Stimulated activated CD8-positive, alpha-beta memory T cell treated with anti-CD3 and anti-CD28 coated beads, Interleukin-4, amount 100 ng/mL, for 4 hours (primary cell): ENCODE measurements at places on chromosomes 3 and 15.

DNA sequence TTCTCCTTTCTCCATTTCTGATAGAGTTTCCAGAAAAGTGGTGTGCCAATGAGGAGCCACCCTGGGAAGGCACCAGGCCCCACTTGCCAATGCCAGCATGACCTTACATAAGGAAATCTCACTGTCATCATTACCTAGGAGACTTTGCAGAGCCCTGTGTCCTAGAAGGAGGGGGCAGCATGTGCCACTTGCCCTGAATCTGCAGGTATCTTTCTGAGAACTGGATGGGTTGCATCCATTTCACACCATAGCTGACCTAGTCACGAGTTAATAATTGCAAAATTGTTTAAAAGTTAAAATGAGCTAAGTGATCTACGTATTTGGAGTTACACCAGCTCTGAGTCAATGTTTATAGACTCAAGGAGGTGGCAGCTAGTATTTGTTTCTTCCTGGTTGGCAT lies 14.3 kb downstream of the CA12 start:
- DNase-seq: no peak

GRCh38 chr3:4570840-4571621 lies 77.9 kb downstream of the ITPR1 start:
- no peak for DNase-seq

- DNase-seq: no peak
Measured at GRCh38 chr3:41173926-41174885, 25.1 kb upstream of the CTNNB1 start.

GRCh38 chr3:42670051-42670576 lies 15.2 kb upstream of the KLHL40 start:
- DNase-seq: no peak

DNA sequence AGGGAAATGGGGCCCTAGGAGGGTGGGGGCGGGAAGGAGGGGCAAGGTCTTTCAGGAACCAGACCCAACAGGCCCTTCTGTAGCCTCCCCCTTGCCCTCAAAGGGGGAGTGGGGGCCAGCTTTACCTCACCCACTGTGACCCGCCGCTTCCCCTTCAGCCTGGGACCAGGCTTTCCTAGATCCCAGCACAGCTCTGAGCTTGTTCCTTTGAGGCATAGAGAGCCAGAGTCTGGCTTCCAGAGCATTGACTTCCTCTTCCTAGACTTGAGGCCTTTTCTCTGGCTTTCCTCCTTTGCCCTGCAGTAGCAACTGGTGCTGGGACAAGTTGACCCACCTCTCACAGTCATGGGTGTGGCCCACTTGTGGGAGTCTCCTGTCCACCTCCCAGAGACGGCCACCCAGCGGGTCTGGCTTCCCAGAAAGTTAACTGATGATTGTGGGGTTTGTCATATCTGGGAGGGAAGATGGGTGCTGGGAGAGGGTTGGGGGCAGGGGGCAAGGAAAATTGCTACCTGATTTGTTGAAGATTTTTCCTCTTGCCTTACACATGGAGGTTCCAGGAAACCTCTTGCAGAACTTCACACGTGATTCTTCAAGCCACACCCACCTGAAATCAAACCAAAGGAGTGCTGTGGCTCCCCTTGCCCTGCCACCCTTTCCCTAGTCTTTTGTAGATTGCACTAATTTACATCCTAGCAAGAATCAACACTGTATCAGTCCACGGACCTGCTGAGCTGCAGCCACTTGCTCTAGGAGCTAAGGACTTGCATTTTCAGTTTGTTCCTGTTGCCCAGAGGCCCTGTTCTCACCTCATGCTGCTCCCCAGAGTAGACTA lies 4.1 kb upstream of the CHST14 start:
- no peak for DNase-seq

DNA sequence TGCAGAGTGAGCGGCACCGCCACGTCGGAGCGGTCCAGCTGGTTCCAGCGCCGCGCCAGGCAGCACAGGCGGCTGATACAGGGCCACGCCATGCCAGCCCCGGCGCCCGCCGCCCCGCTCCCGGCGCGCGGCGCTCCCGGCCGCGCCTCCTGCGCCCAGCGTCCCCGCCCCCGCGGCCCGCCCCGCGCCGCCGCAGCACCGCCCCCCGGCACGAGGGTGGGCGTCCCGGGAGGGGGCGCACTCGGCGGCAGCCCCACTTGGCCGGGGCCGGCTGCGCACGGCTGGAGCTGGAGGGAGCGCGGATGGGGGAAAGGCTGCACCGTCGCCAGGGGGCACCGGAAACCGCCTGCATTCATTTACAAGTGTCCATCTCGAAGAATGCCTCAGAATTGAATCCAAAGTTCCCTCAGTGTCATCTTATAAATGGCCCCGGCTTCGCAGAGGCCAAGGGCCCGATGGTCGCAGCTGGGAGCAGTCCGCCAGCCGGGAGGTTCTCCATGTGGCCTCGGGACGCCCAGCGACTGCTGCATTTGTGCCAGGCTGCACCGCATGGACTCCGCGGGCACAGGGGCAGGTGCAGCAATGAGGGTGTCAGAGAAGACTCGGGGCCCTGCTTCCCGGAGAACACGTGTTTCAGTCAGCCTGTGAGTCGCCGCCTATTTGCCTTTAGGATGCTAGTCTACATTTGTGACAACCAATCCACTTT lies at the start of gene MAP6D1:
Gene MAP6D1 (minus strand): TSS at position 122 of the 706 bp plus-strand sequence. CDS start 30 bp downstream, at position 92.
- peak; percentile 17 for DNase-seq

DNA sequence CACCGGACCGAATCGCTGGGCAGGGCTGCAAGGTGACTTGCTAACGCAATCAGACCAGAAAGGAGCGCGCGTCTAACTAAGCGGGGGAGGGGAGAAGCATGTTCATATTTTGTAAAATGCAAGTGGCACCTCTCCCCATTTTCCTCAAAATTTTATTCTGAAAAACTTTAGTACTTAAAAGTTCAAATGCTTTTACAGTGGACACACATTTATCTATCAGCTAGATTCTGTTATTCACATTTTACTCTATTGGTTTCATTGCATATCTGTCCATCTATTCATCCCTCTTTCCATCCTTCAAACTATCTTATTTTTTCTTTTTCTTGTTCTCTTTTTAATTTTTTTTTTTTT lies 46.1 kb upstream of the KLHL25 start:
- DNase-seq: no peak

DNA sequence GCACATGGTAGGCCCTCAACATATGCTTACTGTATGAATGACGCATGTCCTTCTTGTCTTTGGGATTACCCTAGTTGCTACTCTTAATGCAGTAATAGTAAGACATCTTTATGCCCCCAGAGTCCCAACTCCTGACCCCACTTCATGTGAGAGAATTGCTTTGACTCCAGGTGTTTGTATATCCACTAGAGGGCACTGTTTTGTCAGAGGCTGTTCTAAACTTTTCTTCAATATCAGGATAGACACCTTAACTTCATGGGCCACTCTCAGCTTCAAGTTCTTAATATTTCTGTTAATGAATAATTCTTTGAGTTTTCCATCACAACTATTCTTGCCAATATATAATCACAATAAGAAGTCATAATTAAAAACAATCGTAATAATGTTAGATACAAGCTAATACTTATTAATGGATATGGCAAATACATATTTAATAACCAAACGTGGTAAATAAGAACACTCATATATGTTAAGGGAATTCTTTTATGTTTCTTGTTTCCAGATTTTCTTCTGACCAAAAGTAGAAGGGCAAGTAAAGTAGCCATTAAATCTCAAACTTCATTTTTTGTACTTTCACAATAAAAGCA lies 337.2 kb upstream of the DNAJC19 start:
- no peak for DNase-seq

- DNase-seq: no peak
Measured at GRCh38 chr3:53880396-53881345, 1.3 kb downstream of the ACTR8 start.

DNA sequence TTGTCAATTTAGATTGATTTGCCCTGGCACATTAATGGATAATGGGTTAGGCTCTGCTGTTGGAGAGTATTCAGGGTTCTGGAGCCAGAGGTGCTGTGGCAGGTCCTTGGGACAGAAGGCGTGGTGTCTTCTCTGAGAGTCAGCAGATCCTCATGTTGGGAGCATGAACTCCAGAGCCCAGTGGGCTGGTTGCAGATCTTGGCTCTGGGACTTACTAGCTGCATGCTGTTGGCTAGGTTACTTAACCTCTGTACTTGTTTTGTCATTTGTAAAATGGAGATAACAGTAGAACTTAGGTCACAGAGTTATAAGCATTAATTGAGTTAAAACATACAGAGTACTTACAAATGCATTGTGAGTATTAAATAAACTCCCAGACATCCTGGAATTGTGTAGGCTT lies 77.6 kb downstream of the CCK start:
- DNase-seq: no peak

DNA sequence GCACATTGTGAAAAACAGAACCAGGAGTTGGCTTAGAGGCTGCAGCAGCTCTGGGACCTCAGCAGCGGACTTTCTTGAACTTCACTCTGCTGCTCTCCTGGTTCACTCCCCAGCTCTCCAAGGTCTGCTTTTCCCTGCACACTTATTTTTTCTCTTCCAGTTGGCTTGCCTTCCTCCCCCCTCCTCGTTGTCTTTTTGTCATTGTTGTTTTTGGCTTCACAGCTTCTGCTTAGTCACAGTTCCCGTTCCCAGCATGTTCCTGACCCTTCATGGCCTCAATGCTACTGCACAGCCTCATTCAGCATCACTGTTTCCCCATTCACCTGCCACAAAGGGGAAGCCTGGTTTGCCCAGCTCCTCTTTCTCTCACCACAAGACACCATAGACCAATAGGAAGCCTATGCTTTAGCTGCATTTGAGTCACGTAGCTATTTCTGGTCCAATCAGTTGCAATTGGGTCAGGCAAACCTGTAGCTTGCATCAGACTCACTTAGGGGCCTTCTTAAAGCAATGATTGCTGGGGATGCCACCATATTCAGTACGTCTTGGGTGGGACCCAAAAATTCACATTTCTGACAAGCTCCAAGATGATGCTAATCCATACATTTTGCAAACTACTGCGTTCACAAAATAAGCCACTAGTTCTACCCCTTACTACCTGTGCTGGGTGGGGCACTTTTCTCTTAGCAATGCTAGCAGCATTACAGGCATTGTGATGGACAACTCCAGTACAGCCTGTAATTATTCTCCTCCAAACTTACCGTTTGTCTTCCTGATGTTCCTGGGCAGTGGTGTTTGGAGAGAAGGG lies 7.8 kb upstream of the SUMF1 start:
- DNase-seq: no peak

- DNase-seq: no peak
Measured at GRCh38 chr3:136377508-136377907, 127.4 kb downstream of the PCCB start.

- DNase-seq: no peak
Measured at GRCh38 chr3:86937306-86937791, 53.6 kb downstream of the VGLL3 start.

- no peak for DNase-seq
Measured at GRCh38 chr3:149299938-149300801, 33.3 kb downstream of the TM4SF18 start.

GRCh38 chr3:171132873-171133272 lies 106.4 kb upstream of the SLC2A2 start:
- DNase-seq: no peak

DNA sequence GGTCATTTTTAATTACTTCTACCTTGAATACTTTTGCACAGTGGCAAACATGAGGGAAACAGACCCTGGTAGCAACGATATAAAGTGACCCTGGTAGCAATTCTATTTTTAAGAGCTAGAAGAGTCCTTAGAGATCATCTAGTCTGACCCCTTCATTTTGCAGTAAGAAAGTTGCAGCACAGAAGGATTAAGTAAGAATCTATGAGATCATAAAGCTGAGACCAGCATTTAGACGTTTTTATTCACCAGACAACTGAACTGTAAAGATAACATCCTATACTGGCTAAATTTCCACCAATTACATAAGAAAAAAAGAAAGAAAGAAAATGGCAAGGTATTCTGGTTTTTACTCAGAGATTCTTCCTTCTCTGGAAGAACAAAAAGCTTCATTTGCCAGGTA lies 49.9 kb downstream of the LRRFIP2 start:
- DNase-seq: no peak

DNA sequence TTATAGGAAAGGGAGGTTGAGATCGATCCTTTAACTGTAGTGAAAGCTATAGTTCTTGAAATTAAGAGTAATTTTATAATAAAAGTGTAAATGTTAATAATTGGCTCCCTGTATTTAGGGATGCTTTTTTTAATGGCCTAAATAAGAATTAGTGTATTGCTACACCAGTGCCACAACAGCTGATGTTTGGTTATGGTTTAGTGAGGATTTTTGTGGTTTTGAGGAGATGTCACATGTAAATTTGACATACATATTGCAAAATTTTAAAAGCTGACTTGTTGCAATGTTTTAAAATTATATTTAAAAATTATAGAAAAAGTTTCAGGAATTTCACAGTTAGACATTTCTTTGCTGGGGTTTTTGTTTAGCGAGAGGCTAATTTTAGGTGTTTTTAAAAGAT lies 3.9 kb downstream of the TSC22D2 start:
- no peak for DNase-seq

DNA sequence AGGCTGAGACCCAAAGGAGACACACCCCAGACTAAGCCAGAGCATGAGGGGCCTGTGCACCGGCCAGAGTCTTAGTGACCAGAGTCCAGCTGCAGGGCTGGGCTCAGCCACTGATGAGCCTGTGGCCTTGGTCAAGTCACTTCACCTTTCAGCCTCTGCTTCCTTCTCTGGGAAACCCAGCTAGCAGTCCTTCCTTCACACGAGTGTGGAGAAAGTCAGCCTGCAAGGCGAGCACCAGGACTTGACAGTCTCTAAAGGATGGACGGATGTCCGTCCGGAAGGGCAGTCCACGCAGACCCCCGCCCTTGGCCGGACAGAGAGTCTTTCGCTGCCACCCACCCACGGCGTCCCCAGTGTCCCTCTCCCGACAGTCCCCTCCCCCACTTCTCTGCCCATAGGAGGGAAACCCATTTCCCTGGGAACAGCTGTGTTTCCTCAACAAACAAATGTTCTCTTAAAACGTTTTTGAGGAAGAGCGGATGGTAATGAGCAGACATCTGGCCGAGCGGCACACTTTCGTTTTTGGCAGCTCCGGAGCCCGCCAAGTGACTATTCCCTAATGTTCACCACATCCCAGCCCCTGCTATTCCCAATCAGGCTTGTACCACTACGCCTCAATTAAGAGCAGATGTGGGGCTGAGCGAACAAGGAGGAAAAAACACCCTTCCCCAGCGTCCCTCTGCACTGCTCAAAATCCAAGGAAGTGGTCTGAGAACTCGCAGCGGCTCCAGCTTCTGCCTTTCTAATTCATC lies 129.1 kb upstream of the SMAD3 start:
- no peak for DNase-seq

DNA sequence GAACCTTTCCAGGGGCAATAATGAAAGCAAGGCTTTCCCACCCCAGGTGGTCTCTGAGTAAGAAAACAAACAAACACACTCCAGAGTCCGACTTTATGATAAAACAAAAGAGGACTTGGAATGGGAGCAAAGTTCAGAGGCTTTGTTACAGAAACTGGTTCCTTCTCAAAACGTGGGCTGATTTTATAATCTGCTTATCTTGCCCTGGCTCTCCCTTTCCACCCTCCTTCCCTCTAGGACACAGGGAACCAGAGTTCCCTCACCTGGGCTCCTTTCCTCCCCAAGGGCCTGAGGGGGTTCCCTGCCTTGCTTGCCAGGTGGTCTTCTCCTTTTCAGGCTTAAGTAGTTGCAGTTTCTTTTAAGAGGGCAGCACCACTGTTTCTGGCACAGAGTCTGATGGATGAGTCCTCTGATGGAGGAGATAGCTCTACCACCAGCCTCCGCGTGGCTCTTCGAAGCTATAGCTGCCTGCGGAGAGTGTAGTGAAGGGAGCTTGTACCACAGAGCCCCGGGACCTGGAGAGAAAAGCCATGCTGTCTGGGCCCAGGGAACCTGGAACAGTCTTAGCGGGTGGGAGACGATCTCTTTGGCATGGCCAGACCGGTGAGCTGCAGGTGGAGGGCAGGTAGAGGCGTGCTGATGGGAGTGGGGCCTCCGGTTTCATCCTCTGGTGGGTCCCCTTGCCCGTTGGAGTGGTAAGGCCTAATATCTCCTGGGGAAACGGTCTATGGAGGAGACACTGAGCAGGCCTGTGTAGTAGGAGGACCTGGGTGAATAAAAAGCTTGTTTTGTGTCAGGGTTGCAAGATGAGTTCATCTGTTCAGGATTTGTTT lies 68.7 kb downstream of the SMAD6 start:
- no peak for DNase-seq
